ENCODE measurements at places on chromosomes 3 and 15. TPM values are rescaled to one million over a fixed set of nuclear protein-coding genes. Genes with fewer than 3 reads are reported as not detected.
A peak's percentile ranks its signal among the peaks of the same experiment; 100 is the strongest.

- no peak overlapping the region for H3K4me3 ChIP-seq
- no peak overlapping the region for H3K27ac ChIP-seq
- H3K36me3 ChIP-seq: no peaks in the 10 kb centered on the region
- no peaks in the 10 kb centered on the region for H3K27me3 ChIP-seq
- DNase-seq: no peak
These were observed 33.0 kb upstream of the SV2B start for GRCh38 chr15:91067036-91067435.

DNA sequence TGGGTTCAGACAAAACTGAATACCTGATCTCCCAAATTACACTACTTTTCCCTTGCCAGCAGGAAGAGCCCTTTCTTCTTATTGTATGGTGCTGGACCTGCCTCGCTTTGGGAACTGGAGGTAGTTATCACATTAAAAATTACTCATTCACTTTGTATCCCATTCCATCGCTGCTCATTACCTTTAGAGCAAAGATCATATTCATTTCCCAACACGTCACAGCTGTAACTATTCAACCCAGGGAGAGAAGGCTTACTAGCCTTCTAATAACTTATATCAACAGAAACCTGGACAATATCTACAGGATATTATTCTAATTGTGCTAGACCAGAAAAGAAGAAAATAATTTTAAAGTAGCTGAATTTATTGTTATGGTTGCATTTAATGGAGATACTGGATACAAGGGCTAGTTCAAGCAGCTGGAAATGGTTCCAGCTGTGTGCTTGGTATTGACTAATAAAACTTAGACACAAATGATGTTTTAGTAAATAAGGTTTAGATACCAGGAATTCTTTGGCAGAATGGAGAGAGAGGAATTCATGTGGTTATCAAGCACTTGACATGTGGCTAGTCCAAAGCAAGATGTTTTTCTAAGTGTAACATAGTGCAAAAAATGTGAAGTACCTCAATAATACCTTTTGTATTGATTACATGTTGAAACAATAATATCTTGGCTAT is 656.3 kb downstream of the ROBO1 start:
- H3K4me3 ChIP-seq: no peak overlapping the region
- H3K4me1 ChIP-seq: no peaks in the 10 kb centered on the region
- DNase-seq: no peak
- H3K36me3 ChIP-seq: no peaks in the 10 kb centered on the region
- H3K27me3 ChIP-seq: no peaks in the 10 kb centered on the region

OIP5 gene
- total RNA-seq: 5.7 TPM

CCR1 gene
- 6.0 TPM for total RNA-seq

- DNase-seq: peak; percentile 27
- H3K4me1 ChIP-seq: no peaks in the 10 kb centered on the region
- no peak overlapping the region for H3K4me3 ChIP-seq
- no peaks in the 10 kb centered on the region for H3K27me3 ChIP-seq
- no peak overlapping the region for H3K27ac ChIP-seq
These were observed 10.9 kb upstream of the CD200 start for GRCh38 chr3:112321867-112322652.

DNA sequence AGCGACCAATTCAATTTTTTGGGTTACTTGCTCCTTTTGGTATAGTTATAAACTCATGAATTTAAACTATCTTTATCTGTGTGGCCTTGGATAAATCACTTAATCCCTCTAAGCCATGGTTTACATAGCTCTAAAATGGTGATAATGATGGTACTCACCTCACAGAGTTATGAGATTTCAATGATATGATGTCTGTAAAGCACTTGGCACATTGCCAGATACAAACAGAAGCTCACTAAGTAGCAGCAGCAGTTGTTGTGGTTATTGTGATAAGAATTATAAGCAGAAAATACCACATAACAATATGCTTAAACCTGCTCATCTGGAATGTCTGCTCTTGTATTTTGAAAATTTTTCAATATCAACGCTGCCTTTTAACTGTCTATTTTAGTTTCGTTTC is 185.1 kb upstream of the SNTN start:
- H3K27me3 ChIP-seq: no peaks in the 10 kb centered on the region
- H3K27ac ChIP-seq: no peak overlapping the region
- no peak overlapping the region for H3K4me3 ChIP-seq
- DNase-seq: no peak
- H3K36me3 ChIP-seq: no peaks in the 10 kb centered on the region

GRCh38 chr15:41102854-41103253 is 13.2 kb downstream of the INO80 start:
- no peak overlapping the region for H3K4me3 ChIP-seq
- H3K36me3 ChIP-seq: no peaks in the 10 kb centered on the region
- H3K27me3 ChIP-seq: no peaks in the 10 kb centered on the region
- no peak overlapping the region for H3K27ac ChIP-seq

DNA sequence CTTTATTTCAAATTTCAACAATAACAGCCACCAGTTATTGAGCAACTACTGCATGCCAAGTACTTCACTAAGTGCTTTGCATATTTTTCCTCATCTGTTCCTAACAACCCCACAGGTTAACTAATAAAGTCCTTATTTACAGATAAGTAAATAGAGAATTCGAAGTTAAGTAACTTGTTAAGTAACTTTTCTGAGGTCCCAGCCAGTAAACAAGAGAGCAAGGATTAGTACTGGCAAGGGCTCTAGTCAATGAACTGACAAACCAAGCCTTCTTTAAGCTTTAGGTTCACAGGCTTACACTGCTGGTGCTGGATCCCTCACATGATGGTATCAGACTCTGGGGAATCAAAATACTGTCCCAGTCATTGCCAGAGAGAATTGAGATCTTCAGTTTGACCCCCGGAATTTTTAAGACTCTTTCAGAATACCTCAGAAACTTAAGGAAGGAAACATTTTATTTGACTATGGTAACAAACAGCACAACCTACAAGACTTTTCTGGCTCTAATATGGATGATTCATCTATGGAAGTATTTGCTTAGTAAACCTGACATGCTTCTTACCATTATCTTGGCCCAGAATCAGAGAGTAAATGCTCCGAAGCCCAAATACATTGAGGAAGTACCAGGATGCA is 16.5 kb downstream of the EMC3 start:
- H3K36me3 ChIP-seq: peaks cover 11% of the 10 kb centered on the region
- H3K27ac ChIP-seq: no peak overlapping the region
- H3K4me3 ChIP-seq: no peak overlapping the region
- DNase-seq: no peak
- no peaks in the 10 kb centered on the region for H3K4me1 ChIP-seq
- no peaks in the 10 kb centered on the region for H3K27me3 ChIP-seq

- no peak for DNase-seq
- H3K27ac ChIP-seq: no peak overlapping the region
- no peak overlapping the region for H3K4me3 ChIP-seq
- H3K36me3 ChIP-seq: no peaks in the 10 kb centered on the region
- H3K27me3 ChIP-seq: no peaks in the 10 kb centered on the region
These were observed 28.5 kb downstream of the MFSD1 start for GRCh38 chr3:158830391-158830790.

UQCC5 gene
- 11.3 TPM for total RNA-seq

- H3K4me1 ChIP-seq: no peaks in the 10 kb centered on the region
- DNase-seq: no peak
- H3K36me3 ChIP-seq: no peaks in the 10 kb centered on the region
- no peak overlapping the region for H3K27ac ChIP-seq
- H3K27me3 ChIP-seq: no peaks in the 10 kb centered on the region
These were observed 80.5 kb upstream of the CCNL1 start for GRCh38 chr3:157240408-157240807.

MORC1 gene
- not detected for total RNA-seq

- DNase-seq: no peak
- H3K27ac ChIP-seq: no peak overlapping the region
- no peaks in the 10 kb centered on the region for H3K4me1 ChIP-seq
- H3K4me3 ChIP-seq: no peak overlapping the region
These were observed 3.8 kb downstream of the NRROS start for GRCh38 chr3:196643201-196643749.

- H3K4me1 ChIP-seq: no peaks in the 10 kb centered on the region
- no peaks in the 10 kb centered on the region for H3K36me3 ChIP-seq
- DNase-seq: no peak
- H3K27ac ChIP-seq: no peak overlapping the region
These were observed 91.5 kb upstream of the PROK2 start for GRCh38 chr3:71876135-71877105.

GOLGA6A gene
- not detected for total RNA-seq

DNA sequence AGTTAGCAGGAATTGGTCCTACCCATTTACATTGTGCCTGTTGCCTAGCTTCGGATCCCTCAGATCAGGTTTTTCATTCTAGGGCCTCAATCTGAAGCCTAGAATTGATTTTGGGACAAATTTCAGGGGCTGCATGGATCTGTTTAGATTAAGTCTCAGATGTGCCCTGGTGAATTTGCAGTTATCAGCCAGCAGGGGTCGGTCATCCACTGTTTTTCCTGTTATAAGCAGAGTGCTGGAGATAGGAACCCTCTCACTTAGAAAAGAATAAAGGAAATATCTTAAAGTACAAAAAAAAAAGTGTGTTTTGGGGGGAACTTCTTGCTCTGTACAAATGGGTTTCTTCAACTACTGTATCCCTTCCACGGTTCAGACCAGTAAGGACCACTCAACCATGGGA is 212.5 kb downstream of the BCHE start:
- no peak overlapping the region for H3K4me3 ChIP-seq
- no peaks in the 10 kb centered on the region for H3K27me3 ChIP-seq
- H3K36me3 ChIP-seq: no peaks in the 10 kb centered on the region
- no peaks in the 10 kb centered on the region for H3K4me1 ChIP-seq
- no peak overlapping the region for H3K27ac ChIP-seq

DNA sequence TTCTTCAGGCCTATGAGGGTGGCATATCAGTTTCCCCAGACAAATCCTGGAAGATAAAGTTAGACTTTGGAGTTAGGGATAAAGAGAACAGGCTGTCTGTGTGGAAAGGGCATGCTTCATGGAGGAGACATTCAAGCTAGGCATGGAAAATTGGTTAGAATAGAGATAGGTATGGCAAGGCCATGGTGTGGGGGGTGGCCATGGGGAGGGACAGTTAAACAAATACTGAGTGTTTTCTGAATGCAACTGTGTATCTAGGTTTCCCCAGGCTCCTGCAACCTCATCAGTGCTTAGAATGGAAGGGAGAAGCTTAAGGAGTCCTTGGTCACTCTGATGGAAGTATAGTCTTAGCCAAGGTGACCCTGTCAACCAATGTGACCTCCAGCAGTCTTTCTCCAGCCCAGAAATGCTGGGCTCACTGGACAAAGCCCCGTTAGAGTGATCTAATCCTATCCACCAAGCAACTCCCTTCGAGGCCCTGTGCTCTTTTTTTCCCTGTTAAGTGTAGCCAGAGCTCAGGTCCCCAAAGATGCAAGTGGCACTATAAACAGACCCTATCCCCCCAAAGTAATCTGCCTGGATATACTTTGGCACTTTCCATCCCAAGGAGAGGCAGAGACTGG is 5.5 kb upstream of the PKM start:
- H3K27me3 ChIP-seq: no peaks in the 10 kb centered on the region
- no peaks in the 10 kb centered on the region for H3K36me3 ChIP-seq
- peaks cover 7% of the 10 kb centered on the region for H3K4me1 ChIP-seq
- DNase-seq: no peak

PLA2G4F gene
- 27.7 TPM for total RNA-seq

CFAP20DC gene
- 1.8 TPM for total RNA-seq

USF3 gene
- total RNA-seq: 22.7 TPM

- no peaks in the 10 kb centered on the region for H3K4me1 ChIP-seq
- H3K4me3 ChIP-seq: no peak overlapping the region
- H3K27me3 ChIP-seq: no peaks in the 10 kb centered on the region
- no peak for DNase-seq
These were observed 340.9 kb upstream of the NR2E3 start for GRCh38 chr15:71469413-71469812.

DNA sequence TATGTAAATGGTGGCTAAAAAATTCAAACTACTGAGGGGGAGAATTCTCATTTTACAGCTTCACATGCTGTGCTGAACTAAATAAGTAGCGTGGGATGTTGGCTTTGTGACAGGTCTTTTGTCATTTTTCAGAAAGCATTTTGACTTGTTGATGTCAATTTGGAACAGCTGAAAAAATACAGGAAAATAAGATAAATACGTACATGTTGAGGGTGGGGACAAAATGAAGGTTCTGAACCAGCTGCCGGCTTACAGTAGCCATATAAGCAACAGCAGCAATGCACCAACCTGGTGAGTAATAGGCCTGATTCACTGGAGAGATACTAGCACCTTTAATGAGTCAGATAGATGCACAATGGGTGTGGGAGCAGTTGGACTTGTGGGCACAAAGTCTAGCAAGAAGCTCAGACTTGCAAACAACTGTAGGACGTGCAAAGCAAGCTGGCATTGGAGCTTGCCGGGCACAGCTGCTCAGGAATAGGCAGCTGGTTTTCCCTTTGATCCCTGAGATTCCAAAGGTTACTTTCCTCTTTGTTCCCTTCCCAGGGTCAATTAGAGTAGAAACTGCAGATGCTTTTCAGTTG is 12.9 kb downstream of the B3GNT5 start:
- no peak overlapping the region for H3K4me3 ChIP-seq
- H3K4me1 ChIP-seq: peaks cover 10% of the 10 kb centered on the region
- peak overlapping the region; percentile 79 for H3K27ac ChIP-seq
- H3K27me3 ChIP-seq: no peaks in the 10 kb centered on the region
- peak; percentile 83 for DNase-seq

GRCh38 chr3:129558772-129559564 is 16.0 kb downstream of the H1-8 start:
- no peak overlapping the region for H3K27ac ChIP-seq
- no peak overlapping the region for H3K4me3 ChIP-seq
- DNase-seq: no peak
- H3K36me3 ChIP-seq: no peaks in the 10 kb centered on the region
- no peaks in the 10 kb centered on the region for H3K4me1 ChIP-seq

DNA sequence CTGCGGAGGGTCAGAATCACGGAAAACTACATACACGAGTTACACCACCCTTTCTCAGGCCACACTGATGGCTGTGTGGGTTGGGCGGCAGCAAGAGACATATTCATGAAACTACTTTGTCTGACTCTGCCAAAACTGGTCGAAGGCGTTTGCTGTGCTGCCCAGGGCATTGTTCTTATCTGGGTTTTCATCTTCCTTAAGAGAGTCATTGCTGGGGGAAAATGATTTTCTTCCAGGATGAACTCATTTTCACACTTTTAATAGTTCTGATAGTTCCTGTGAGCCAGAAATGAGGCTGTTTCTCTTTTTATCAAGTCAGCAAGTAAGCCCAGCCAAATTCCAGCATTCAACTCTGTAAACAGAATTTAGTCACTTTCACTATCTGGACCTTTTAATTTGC is 47.6 kb downstream of the TRIM71 start:
- no peak overlapping the region for H3K27ac ChIP-seq
- H3K36me3 ChIP-seq: no peaks in the 10 kb centered on the region
- no peaks in the 10 kb centered on the region for H3K4me1 ChIP-seq
- H3K4me3 ChIP-seq: no peak overlapping the region
- H3K27me3 ChIP-seq: no peaks in the 10 kb centered on the region

- no peaks in the 10 kb centered on the region for H3K27me3 ChIP-seq
- no peak overlapping the region for H3K27ac ChIP-seq
- no peak for DNase-seq
- H3K36me3 ChIP-seq: no peaks in the 10 kb centered on the region
These were observed 8.6 kb upstream of the IL20RB start for GRCh38 chr3:136949146-136949545.

GRCh38 chr15:81091889-81092558 is 42.0 kb upstream of the CFAP161 start:
- no peak for DNase-seq
- H3K27ac ChIP-seq: no peak overlapping the region
- H3K36me3 ChIP-seq: no peaks in the 10 kb centered on the region
- H3K4me3 ChIP-seq: no peak overlapping the region
- H3K27me3 ChIP-seq: no peaks in the 10 kb centered on the region

LRRC15 gene
- total RNA-seq: 0.89 TPM

- no peak overlapping the region for H3K4me3 ChIP-seq
- H3K27ac ChIP-seq: no peak overlapping the region
These were observed 9.6 kb upstream of the CFAP44 start for GRCh38 chr3:113450911-113451310.

- no peak overlapping the region for H3K27ac ChIP-seq
- no peaks in the 10 kb centered on the region for H3K27me3 ChIP-seq
- no peak for DNase-seq
- no peaks in the 10 kb centered on the region for H3K36me3 ChIP-seq
- no peak overlapping the region for H3K4me3 ChIP-seq
These were observed 284.1 kb upstream of the STT3B start for GRCh38 chr3:31248563-31248992.
